IPS-NIHi11 (cell line): ENCODE measurements at places on chromosomes 4 and X.

DNA sequence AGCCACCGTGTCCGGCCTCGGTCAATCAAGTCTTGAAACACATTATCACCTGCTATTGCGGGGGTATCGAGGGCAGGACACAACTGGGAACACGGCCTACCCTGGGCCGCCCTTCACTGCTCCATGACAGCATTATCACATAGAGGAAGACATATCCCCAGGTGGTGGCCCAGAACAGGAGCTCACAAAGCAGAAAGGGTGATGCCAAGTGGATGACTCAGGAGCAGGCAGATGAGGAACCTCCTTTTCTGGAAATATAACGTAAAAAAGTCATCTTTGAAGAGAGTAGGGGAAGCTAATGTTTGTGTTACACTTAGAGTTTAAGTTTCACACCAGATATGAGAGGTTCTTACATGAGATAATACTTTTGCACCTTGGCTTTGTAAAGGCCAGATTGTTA lies 5.3 kb upstream of the SUPT20HL1 start:
- no peak for DNase-seq

GRCh38 chr4:121112530-121112929 lies 40.2 kb upstream of the NDNF start:
- DNase-seq, result no peak

DNA sequence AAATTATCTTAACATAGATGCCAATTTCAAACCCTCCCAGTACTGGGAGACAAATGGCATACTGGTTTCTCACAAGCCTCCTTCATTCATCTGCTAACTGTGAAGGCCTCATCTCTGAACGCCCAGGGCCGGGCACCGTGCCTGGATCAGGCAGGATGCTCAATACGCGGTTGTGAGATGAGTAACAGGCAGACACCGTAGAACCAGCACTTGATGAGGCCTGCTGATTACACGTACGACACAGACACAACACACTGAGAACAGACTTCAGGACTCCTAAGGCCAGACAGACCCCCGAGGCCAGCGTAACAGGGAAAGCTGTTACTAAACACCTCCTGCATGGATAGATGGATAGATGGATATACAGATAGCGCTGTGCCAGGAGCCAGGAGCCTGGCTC lies 154.6 kb downstream of the AFAP1 start:
- no peak for DNase-seq

DNA sequence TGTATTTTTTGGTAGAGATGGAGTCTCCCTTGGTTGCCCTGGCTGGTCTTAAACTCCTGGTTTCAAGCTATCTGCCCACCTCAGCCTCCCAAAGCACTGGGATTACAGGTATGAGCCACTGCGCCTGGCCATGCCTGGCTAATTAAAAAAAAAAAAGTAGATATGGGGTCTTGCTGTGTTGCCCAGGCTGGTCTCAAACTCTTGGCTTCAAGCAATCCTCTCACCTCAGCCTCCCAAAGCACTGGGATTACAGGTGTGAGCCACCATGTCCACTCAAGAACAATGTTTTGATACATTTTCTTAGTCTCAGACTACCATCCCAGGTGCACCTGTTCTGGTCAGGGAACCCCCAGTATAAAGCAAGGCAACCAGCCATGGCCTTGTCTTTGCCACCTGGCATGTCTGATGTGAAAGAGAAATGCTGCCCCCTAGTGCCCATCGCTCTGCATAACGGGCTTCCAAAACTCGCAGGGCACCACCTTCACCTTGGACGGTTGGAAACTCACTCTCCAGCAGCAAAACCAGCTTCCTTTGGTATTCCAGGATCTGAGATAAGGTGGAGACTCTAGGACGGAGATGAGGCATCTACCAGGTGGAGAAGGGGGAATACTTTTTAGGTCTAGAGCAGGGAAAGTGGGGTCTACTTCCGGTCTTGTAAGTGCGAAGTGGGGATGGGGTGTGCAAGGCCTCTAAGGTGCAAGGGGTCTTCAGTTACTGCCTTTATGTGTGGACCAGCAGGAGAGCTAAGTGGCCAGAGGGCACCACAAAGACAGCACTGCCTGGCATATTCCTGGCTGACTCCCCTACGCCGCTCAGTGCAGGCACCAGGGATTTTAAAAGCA lies 47.7 kb upstream of the AFAP1 start:
- DNase-seq, result peak; percentile 84

DNA sequence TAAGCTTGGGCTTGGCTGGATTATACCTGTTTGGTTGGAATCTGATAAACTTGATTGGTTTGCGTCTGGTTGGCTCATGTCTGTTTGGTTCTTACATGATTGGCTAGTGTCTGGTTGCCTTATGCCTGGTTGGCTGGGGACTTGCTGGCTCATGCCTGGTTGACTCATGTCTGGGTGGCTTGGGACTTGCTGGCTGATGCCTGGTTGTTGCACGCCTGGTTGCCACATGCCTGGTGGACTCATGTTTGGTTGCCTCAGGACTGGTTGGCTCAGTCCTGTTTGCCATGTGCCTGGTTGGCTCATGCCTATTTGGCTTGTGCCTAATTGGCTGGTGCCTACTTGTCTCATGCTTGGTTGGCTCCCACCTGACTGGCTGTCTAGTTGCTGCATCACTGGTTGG lies 104.5 kb downstream of the APOOL start:
- DNase-seq, result no peak

DNA sequence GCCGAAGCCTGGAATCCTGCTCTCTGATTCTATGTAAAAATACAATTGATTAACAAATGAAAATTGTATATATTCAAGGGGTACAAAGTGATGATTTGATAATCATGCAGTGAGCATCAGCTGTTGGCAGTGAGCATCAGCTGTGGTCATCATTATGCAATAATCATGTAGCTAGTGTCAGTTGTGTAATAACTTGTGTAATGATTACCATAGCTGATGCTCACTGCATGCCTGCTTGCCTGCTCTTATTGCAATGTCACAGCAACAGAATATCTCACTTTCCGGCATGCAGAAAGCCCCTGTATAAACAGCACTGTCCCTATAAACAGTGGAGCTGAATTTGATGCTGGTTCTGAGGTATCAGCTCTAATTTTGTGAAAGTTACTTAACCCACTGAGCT lies 46.8 kb downstream of the SULT1B1 start:
- DNase-seq, result no peak

DNA sequence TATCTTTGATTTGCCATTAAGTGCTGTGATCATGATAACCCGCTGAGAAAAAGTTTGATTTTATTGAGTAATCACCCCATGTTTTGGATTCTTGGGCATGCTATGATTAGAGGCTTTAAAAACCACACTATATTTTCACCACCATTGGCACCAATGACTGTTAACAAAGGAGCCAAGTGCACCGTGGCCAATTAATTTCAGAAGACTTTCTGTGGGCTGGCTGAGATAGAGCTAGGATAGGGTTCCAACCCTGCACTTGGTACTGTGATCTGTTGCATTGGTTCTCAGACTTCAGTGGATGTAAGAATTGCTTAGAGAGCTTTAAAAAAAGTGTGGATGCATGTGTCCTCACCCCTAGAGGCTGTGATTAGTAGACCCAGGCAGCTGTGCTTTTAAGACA lies 32.4 kb downstream of the OCRL start:
- no peak for DNase-seq

GRCh38 chrX:105260291-105261043 lies 40.0 kb upstream of the TEX13A start:
- DNase-seq, result no peak

DNA sequence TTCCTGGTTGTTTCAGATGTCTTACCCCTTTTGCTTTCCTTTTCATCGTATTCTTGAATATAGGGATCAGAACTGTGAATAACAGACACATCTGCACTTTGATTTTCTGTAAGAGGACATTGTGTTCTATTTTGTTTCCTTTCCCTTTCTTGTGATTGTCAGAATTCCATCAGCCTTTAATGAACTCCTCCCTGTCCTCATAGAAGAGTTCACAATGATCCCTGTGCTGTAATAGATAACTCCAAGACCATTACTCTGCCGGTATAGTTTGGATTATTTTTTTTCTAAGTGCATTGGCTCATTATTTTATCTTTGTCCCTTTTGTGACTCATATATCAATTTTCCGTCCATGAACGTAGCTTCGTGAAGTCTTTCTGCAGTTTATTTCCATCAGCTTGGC lies 59.7 kb upstream of the PRDM8 start:
- DNase-seq, result no peak

GRCh38 chr4:26325191-26325590 lies 4.4 kb downstream of the RBPJ start:
- no peak for DNase-seq

DNA sequence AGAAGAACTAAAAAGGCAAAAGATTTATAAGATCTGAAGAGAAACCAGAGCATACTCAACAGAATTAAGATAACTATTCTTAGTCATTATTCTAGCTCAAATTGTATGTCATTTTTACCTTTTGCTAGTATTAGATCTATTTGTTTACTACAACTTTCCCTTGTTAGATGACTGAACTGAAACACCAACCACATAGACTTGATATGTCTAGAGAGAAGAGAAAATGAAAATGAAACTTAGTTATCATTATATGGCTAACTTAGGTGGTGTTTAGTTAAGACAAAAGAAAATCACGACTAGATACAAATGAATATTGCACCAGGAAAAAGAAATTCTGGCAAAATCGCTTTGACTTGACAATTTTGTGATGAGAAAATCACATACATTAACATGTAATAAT lies 690.8 kb downstream of the PCDH18 start:
- no peak for DNase-seq

GRCh38 chrX:134013092-134013497 lies 27.7 kb upstream of the GPC3 start:
- DNase-seq, result no peak

- no peak for DNase-seq
Measured at GRCh38 chrX:107227780-107228485, 21.5 kb downstream of the DNAAF6 start.

- DNase-seq, result no peak
Measured at GRCh38 chrX:56796641-56797395, 67.8 kb downstream of the NBDY start.

DNA sequence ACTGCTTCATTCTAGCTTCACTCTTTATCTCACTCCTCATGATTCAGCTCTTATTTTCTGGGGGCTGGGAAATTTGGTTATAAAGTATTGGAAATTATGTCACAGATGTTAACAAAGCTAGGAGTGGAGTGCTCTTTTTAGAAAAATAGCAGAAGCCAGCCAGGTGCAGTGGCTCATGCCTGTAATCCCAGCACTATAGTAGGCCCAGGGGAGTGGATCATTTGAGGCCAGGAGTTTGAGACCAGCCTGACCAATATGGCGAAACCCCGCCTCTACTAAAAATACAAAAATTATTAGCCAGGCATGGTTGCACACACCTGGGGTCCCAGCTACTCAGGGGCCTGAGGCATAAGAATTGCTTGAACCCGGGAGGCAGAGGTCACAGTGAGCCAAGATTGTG lies 97.2 kb upstream of the GUCY1A1 start:
- no peak for DNase-seq

DNA sequence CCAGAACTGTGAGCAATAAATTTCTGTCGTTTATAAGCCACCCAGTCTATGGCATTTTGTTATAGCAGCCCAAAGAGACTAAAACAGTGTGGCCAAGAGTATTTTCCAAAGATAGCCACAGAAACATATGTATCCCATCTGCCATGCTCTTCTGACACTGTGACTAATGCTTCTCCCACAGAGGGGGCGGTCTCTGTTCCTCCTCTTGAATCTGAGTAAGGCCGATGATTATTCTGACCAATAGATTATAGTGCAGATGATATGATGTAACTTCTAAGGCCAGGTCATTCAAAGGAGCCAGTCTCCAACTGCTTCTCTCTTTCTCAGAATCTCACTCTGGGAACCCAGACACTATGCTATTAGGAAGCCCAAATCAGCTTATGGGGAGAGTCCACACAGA lies 570.7 kb downstream of the BCOR start:
- DNase-seq, result no peak

GRCh38 chr4:70996018-70996360 lies 2.5 kb downstream of the DCK start:
- DNase-seq, result no peak

- no peak for DNase-seq
Measured at GRCh38 chrX:65987811-65988210, 52.1 kb downstream of the VSIG4 start.

DNA sequence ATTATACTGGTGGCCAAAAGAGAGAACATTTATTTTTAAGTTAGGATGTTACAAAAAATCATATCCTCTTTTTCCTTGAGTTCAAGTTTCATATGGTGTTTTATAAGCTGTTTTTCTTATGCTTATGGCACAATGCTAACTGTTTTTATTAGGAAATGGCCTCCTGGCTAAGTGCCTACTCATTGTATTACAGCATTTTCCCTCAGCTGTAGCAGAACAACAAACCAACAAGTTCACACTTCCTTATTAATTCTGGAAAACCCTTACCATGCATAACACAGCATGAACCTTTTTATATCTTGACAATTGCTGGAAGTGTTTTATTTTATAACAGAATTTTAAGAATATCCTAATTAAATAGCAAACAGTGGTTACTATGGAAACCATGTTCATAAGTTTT lies 165.8 kb downstream of the GASK1B start:
- no peak for DNase-seq

DNA sequence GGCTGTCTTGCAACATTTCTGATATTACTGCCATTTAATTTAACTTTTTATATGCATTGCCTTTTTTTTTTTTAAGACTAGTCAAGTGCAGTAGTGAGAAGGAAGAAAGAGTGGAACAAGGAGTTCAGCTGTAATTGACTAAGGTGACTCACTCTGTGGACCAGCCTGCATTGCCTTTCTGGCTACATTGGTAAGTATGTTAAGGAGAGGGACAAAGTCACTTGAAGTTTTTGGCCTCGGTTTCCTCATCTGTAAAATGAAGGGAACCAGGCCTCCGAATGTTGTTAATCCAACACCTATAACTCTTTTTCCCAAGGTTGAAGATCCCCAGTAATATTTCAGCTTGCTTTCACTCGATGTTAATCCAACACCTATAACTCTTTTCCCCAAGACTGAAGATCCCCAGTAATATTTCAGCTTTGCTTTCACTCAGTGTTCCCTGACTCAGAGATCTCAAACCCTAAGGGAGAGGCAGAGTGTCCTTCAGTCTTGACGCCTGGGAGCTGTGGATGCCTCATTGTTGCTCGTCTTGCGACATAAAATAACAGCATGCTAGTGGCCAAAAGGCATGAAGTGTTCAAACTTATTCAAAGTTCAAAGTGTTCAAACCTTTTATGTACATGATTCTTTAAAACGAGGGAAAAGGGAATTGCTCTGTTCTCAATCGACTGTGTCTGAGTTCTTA lies 102.0 kb downstream of the SORBS2 start:
- no peak for DNase-seq

GRCh38 chr4:168293386-168293975 lies 25.1 kb downstream of the DDX60 start:
- no peak for DNase-seq

DNA sequence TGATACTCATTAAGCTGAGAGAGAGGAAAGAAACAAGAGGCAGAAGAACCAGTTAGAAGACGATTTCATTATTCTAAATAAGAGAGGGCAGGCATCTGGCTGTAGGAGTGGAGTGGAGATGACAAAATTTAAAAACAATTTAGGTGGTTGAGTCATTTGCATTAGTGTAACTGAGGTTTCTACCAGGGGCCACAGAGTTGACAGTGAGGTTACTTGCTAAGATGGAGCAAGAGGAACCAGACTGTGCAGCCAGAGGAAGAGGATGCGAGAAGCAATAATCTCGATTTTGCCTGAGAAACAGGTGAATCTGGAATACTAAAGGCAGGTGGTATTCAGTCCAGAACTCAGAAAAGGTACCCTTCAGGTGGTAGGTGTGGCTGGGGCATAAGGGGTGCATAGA lies 491.9 kb downstream of the MID1IP1 start:
- DNase-seq, result no peak

GRCh38 chrX:129318375-129318774 lies 204.9 kb downstream of the SMARCA1 start:
- DNase-seq, result peak; percentile 7

- no peak for DNase-seq
Measured at GRCh38 chrX:135393051-135393450, 28.7 kb upstream of the SMIM10L2A start.

- no peak for DNase-seq
Measured at GRCh38 chr4:80367737-80368136, 32.2 kb downstream of the CFAP299 start.
